ENCODE measurements at places on chromosomes 7 and 10.

- DNase-seq, result no peak
Observed at GRCh38 chr10:121442086-121442935, 155.9 kb downstream of the FGFR2 start.

DNA sequence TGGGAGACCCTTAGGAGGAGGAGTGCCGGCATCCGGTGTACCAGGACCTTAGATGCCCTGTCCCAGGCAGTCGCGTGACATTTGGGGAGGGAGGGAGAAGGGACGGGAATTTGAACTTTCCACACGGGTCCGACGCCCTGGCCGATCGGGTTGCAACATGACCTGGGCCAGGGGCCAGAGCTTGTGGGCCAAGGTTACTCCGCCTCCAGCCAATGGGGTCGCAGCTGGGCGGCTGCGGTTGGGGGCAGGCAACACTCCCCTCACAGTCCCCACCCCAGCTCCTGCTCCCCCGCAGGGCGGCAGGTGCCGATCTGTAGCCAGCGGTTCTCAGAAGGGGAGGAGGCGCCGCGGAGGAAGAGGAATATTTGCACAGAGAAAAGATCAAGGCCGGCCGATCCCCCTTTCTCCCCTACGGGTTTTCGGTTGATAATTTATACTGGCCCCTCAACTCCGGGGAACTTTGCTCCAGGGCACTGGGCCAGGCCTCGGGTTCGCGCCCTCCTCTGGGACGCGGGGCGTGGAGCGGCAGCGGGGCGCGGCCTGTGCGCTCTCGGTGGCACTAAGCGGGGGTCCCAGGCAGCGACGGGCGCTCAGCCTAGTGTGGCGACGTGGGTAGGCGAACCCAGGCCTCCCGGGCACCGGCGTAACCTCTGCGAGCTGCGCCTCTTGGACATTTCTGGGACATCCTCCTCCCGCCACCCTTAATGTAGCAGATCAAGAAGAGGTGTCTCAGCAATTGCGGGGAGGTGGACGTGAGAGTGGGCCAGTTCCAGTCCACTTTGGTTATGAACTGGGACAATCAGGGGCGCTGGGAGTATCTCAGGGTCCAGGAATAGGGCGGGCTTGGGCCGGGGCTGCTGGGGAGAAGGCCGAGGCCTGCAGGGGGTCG, 1.2 kb downstream of the MLXIPL start:
- DNase-seq, result no peak

- no peak for DNase-seq
Observed at GRCh38 chr7:36285276-36285675, 104.4 kb upstream of the ANLN start.

DNA sequence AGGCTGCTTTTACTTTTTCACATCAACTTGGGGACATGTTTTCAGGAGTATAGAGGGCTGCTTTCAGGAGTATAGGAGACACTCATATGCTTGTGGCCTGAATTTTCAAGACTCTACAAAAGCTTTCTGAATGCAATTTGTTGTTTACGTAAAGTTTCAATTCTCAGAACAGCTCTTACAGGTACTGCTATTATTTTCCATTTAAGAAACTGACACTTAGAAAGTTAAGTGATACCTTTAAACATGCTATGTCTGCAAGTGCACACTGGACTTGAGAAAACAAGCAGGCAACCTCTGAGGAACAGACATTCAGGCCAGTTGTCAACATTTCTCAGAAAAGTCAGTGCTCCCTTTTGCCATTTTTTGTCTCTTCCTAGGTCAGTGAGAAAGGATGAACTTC, 70.0 kb upstream of the PHYHIPL start:
- no peak for DNase-seq

DNA sequence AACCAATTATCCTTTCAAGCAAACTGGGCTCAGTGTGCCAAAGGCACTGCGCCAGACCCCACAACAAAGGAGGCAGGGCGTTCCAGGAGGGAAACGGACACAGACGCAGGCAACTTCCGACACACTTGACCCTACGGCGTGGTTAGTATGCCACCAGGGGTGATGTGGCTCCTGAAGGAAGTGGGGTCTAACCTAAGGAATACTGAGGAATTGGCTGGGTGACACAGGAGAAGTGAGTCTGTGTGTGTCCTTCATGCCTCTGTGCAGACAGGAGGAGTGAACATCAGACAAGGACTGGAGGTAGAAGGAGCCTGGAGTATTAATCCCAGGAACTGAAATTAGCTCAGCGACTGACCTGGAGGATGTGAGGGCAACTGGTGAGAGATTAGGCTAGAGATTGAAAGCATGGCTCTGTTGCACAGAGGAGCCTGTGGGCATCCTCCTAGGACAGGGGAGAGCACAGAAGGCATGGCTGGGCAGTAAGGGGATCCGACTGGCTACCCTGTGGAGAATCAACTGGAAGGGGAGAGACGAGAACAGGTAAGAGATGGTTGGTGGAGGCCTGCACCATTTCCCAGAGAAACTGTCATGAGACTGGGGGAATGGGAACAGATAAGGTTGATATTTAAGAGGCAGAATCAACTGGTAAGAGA, 27.8 kb downstream of the GSDME start:
- no peak for DNase-seq

DNA sequence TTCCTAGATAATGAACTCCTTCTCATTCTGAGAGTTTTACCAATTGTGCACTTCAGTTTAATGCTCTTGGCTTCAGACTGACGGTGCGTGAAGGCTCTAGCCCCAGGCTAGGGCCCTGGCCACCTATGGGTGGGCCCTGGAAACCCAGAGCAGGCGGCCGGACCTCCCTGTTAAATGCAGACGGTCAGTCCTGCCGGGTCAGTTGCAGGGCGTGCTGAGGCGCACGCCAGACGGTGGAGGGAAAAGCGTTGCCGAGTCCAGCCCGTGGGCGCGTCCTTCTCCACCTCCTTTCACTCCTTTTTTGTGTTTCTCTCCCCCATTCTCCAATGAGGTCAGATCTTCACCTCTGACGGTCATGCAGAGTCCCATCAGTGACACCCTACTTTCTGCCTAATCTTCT, 2.3 kb downstream of the DPYSL4 start:
- no peak for DNase-seq

DNA sequence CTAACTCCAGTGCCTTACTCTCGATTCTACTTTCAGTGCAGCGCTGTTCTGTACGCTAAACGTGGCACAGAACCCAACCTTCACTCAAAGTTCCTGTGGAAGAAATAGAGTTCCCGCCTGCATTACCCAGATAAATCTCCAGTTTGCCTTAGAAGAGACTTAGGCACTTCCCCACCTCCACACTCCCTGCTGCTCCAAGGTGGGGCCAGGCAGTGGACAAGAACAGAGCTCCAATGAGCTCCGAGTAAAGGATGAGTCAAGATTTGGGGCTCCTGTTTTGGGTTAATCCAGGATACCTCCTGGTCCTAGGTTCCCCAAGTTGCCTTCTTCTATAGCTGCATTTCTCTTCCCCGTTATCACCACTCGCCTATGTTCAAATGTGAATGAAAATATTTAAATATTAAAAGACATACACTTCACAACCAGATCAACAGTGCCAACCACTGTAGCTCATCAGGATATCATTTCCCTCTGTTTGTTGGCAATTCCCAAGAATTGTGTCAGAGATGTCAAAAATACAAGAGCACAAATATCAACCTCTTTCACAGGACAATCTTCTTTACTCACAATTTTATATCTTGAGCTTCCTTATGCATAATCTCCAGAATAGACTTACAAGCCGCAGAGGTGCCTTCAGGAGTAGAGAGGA, 48.0 kb downstream of the MALSU1 start:
- no peak for DNase-seq

DNA sequence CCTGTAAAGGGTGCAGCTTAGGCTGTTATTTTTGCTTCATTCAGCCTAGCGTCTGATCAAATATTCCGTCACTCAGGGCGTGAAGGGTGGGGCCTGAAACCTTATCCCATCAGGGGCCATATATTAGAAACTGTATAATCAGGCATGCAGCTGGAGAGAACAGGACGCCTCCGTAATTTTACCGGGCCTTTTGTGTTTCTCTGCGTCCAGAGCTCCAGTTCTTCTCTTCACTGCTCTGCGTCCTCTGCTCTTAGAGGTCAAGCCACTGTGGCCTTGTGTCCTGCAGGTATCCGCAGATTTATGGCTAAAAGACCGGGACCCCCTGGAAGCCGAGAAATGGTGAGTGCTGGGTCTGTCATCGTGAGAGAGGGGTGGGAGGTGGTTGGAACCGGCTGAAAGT, at the start of gene ZNF735:
TSS of gene ZNF735 (plus strand) at position 301 of the 400 bp plus-strand sequence. CDS start at position 301, 0 bp downstream.
- no peak for DNase-seq

GRCh38 chr7:138378741-138379559, 81.1 kb upstream of the TRIM24 start:
- no peak for DNase-seq

- DNase-seq, result no peak
Observed at GRCh38 chr10:47253651-47254375, 46.2 kb upstream of the GDF10 start.

GRCh38 chr7:70014472-70015177, 416.4 kb downstream of the AUTS2 start:
- DNase-seq, result no peak
